SK-N-SH (cell line): ENCODE measurements at places on chromosomes 3 and 15. TPM values are rescaled to one million over a fixed set of nuclear protein-coding genes. Genes with fewer than 3 reads are reported as not detected.

DNA sequence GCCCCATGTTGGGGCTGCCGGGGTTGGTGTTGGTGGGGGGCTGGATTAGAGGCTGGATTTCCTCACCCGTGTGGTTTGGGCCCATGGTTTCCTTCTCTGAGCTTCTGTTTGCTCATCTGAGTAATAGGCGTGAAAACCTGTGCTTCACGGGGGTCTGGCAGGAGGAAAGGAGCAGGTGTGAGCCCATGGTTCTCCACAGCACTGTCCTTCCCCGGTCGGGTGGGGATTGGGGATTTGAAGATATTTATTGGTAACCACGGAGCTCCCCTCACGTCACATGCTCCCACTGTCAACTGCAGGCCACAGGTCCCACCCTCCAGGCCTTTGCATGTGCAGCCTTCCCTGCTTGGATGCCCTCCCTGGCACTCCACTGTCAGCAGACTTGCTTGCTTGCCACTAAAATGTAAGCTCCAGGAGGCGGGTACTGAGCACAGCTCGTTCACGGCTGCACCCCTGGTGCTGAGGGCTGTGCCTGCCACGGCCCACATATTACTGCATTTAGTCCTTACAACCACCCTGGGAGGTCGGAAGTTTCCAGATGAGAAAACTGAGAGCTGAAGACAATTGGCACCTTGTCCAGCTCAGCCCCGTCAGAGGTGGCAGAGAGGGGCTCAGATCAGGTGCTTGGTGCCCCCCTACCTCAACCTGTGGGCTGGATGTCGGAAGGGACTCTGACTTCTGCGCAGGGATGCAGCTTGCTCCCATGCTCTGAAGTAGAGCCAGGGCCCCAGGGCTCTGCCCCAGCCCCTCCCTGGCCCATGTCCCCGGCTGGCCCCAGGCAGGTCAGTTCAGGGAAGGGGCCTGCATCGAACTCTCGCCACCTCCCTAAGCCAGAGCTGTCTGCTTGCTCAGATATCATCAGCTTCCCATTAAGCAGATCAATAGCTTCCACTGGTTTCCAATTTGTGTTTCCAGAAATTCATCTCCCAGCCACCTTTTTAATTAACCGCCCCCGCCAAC, 29.4 kb upstream of the IQSEC1 start:
- no peak for DNase-seq

GRCh38 chr15:85580879-85581278, 200.5 kb downstream of the AKAP13 start:
- DNase-seq, result no peak

DNA sequence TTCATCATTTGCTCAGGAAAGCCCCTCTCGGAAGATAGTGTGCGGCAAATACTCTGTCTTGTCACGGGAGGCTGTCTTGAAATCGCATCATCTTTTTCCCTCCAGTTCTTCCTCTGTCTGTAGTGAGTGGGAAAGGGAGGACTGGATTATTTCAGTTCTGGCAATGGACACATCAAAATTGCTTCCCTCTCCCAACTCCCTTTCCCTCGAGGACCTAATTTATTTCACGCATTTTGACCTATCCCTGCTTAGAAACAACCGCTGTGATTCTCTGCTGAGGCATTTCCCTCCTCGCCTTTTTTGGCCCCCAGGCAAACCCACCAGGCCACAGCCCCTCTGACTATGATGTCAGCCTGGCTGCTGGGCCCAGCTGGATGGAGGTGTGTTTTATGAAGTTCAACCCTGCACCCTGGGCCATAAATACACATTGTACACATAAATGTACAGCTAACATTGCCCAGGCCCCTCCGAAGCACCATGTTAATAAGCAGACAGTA, 138.7 kb upstream of the LRTM1 start:
- no peak for DNase-seq

The PTPRG gene
- 14.1 and 14.3 TPM in 2 replicates for polyA plus RNA-seq

DNA sequence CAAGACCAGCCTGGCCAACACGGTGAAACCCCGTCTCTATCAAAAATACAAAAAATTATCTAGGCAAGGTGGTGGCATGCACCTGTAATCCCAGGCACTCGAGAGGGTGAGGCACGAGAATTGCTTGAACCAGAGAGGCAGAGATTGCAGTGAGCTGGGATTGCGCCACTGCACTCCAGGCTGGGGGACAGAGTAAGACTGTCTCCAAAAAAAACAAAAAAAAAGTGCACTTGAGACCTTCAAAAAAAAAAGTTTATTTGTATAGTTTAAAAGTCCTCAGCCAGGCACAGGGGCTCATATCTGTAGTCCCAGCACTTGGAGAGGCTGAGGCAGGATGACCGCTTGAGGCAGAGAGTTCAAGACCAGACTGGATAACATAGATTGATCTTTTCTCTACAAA, 2.1 kb downstream of the PBRM1 start:
- no peak for DNase-seq

DNA sequence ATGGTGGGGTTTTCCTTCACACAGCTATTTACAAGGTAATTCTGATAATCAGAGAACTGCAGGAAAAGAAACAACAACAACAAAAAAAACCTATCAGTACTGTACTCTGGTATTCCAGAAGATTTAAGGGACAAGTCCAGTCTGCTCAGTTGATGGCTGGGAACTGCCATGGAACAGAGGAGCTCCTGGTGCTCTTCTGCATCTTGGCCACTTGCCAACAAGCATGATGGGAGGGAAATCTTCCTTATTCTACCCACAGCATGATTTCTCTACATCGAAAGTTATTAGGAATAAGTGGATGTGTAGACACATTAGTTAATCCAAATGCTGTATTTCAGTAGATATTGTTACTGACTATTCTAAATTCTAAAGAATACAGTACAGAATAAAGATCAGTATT, 51.7 kb downstream of the RASGRP1 start:
- no peak for DNase-seq

DNA sequence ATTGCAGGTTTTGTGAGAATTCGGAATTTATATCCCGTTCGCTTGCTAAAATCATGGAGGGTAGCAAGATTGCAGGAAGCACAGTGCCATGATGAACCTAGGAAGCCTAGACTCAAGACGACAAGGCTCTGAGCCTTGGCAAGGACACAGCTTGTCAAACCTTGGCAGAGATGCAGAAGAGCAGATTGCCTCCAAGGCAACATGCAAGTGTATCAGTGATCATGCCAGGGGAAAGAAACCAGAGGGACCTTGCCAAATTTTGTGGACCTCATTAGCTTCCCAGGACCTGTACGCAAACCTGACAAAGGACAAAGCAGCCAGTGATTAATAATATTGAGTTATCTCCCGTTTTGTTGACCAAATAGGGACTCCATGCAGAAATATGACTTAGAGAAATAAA, 159.7 kb downstream of the GOLIM4 start:
- no peak for DNase-seq

DNA sequence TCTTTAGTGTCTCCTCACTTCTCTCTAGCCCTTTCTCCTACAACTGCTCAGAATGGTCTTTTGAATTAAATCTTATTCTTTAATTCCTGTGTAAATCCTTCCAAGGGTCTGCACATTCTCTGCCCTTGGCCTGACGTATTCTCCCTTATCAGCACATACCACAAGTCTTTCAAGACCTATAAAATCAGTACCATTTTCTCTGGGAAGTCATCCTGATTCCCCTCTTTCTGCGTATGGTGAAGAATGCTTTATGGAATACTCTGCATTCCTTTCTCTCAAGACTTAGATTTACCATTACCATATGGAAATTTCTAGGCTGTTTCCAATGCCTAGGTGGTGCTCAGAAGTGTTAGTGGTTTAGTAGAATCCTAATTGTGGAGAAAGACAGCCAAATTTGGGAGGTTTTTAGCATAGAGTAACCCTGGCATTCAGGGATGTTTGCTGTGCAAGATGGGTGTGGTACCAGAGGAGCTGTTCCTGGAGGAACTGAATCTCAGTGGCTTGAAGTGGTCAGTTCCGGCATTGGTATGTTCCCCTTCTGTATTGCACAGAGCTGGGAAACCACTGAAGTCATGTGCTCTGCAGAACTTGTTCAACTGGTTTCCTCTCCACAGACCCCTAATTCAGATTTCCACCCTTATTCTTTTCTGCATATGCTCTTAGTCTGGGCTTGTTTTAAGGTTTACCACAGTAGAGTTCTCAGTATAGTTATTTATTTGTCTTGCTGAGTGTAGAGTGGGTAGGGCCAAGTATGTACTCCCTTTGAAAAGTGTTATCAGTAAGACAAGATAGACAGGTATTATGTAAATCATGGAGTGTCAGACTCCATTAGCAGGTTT, 24.5 kb downstream of the IQGAP1 start:
- DNase-seq, result no peak

DNA sequence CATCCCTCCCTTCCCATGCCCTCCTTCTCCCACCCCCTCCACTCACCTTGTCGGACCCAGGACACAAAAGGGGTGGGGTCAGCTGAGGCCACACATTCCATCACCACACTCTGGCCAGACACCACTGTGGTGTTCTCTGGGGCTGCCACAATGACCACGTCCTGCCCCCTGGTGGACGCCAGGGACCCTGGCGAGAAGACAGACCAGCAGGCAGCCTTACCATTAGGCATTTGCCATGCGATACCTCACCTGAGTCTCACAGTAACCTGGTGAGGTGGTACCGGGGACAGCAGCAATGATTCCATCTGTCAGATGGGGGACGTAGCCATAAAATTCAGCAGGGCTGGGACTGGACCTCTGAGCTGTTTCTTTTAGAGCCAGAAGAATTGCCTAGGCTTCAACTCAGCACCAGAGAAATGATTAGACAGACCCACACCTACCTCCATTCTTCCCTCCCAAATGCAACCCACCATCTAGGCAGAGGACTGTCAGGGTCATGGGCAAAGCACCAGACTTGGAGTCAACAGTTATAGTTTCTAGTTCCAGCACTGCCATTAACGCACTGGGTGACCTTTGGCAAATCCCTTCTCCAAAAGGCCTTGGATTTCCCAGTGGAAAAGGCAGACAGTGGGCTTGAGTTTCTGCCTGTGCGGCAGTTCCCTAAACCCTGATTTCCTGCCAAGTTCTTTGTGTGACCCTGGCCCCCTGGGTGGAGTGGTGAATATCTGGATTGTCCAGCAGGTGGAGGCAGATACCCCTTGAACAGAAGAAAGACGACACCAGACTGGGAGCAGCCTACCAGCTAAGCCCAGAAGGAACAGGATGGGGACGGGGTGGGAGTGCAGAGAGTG, 21.8 kb downstream of the IGDCC4 start:
- peak; percentile 91 for DNase-seq

DNA sequence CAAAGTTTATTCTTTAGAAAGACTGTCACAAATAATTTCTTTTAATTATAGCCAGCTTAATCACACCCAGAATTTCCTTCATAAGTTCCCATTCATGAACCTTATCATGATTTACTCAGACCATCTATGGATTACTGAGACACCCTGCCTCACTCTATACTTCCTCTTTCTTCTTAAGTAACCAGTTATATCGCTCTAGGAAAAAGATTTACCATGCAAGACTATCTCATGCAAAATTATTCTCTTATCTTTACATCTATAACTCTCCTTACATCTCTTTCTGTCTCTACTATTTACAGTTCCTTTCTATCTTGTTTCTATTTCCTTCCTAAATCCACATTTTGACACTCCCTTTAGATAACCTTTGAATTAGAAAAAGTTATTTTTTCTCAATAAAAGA, 316.8 kb downstream of the POLQ start:
- no peak for DNase-seq
